ENCODE measurements at places on chromosomes 5 and 9.

- no peak for DNase-seq
These were observed 1.4 kb upstream of the SNAPC4 start for GRCh38 chr9:136401173-136401922.

GRCh38 chr5:53355931-53356330 lies 124.5 kb upstream of the FST start:
- DNase-seq: no peak

DNA sequence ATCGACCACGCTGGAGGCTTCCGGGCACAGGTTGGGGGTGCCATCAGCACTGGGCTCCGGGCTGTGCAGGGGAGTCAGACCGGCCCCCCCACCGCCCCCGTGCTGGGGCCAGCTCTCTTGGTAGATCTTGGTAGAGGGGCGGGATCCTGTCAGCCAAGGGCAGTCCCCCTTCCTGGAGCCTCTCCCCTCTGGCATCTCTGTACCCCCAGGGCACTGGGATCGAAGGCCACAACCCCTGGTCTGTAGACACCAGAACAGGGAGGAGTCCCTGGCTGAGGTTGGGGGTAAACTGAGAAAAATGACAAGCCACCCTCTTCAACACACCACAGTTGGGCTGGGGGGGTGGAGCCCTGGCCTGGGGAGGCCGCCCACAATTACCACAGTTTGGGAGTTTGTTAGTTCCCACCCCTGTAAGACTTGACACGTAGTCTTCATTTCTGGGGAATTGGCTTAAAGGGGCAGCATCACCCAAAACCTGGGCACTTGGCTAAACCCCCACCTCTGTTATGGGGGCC lies 882 bp downstream of the CERCAM start:
- DNase-seq: no peak

- no peak for DNase-seq
These were observed 416.0 kb downstream of the SH3GL2 start for GRCh38 chr9:17994695-17995425.

- DNase-seq: no peak
These were observed 194.9 kb downstream of the PALM2AKAP2 start for GRCh38 chr9:109974918-109975276.

DNA sequence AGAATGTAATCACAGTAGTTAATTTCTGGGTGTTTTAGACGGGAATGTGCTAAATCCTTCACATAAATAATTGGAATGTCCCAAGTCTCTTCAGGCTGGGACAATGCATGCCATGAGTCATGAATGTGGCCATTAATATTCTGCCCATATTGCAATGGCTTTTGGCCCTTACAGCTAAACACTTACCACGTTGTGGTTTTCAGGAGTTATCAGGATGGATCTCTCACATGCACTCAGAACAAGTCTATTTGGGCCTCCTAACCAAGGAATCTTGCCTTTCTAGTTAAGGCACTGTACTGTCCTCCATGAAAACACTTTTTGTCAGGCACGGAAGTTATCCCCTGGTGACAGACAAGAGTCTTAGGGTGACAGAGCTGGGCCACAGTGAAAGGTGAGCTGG lies 32.7 kb downstream of the PKD2L2 start:
- no peak for DNase-seq

- DNase-seq: no peak
These were observed 79.7 kb upstream of the ZNF366 start for GRCh38 chr5:72586788-72587530.

DNA sequence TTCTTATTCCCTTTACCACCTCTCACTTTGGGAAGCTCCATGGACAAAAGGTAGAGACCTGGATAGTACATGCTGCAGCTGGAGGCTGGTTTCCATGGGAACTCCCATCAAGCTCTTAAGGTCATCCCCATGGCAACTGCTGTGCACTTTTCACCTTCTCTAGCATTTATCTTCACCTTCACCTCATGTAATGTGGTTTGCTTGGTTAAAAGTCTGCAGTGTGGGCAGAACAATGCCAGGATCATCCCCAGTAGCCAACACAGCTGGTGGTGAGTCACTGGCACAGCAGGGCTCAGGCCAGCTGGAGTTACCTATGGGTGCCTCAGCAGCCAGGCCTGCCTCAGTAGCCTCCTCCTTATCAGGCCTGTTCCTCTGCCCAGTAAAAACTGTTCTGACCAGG lies 210.5 kb downstream of the GRIA1 start:
- DNase-seq: no peak

DNA sequence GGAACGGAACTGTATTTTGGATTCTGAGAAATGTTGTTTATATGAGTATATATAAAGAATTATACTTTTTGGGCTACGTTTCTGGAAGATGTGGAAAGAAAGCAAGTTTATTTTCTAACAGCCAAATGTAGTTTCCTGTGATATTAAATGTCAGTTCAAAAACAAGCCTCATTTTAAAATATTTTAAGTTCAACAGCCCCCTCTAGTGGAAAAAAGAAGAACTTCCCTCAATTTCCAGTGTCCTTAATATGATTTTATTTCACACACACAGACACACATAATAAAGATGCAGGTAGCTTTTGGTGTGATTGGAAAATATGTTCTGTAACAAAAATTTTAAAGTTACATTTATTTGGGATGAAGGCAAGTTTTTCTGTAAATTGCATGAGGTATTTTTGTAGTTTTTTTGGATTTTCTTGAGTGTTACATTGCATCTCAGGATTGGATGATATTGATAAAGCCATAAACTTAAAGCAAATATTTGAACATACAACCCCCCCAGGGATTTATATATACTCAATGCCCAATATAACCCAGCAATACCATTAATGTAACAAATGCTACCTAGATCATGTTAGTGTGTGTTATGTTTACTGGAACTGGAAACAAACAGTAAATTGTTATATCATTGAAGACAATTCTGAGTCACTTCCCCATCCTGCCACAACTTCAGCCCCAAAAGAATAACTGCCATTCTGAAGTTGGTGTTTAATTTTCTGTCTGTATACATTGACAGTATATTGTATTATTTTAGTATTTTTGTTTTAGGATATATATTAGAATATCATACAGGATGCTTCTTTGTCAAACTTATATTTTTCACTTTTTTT lies 54.0 kb downstream of the CCDC171 start:
- no peak for DNase-seq

All from activated CD8-positive, alpha-beta memory T cell treated with anti-CD3 and anti-CD28 coated beads for 1 hour (primary cell).